Mucosa of gallbladder (tissue), 1 donor: ENCODE measurements at places on chromosomes 5 and 9. TPM values are rescaled to one million over a fixed set of nuclear protein-coding genes. Genes with fewer than 3 reads are reported as not detected.
A peak's percentile ranks its signal among the peaks of the same experiment; 100 is the strongest.

DNA sequence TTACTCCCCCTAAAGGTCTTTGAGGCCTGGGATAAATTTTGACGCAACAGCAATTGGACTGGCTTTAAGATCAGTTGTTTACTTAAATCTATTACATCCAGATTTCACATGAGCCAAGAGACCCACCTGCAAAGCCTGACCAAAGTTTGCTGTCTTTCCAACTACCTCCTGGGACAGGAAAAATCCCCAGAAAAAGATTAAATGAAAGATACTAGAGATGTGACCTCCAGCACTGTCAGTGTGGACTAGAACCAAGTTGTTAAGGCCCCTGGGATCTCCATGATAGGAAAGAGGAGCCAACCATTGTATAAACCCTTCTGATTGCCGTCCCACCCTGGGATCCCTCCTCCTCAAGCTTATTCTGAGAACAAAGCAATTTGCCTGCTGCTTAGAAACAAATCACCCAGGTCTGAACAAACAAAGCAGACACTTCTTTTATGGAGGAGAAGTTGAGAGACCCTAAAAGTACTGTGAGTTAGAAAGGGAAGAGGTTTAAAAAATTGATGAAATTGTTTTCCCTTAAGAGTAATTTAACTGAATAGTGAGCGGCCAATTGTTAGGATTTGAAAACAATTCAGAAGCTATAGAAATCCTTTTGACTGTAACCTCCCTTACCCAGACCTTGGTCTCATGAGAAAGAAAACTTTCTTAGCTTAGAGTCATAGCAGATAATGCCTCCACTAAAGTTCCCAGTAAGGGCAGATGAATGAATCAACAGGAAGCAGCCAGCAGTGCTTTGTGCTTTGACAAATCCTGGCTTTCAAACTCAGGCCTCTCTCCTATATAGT is 255.2 kb downstream of the TMEM167A start:
- DNase-seq, result no peak

DNA sequence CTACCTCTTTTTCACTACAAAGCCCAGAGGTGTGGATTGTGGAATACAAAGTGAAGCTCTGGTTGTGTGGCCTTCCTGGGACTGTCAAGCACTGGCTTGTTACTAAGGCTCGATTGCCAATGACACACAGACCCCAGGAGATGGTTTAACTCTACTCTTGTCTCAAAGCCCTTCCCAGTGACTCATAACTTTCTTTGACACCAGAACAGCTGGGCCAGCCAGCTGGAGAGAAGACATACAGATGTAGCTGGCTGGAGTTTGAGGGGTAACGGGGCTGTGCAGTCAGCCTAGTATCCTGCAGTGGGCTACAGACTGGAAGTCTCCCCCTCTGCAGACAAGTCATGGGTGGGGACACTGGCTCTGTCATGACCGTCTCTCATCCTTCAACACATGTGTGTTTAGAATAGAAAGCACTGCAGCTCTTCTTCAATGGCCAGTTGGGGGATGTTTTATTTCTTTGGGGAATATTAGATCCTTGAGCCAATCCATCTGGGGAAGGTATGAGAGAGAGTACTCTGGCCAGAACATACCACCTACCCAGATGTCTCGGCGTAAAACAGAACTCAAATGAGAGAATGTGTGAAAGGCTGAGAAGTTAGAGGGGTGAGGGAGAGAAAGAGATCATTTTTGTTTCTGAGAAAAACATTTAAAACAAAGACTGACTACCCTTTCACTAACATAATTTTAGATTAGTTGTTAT is 53.3 kb downstream of the SEMA6A start:
- no peak for DNase-seq

- DNase-seq, result peak; percentile 6
These were observed 21.4 kb downstream of the CEP72 start for GRCh38 chr5:633501-633955.

DNA sequence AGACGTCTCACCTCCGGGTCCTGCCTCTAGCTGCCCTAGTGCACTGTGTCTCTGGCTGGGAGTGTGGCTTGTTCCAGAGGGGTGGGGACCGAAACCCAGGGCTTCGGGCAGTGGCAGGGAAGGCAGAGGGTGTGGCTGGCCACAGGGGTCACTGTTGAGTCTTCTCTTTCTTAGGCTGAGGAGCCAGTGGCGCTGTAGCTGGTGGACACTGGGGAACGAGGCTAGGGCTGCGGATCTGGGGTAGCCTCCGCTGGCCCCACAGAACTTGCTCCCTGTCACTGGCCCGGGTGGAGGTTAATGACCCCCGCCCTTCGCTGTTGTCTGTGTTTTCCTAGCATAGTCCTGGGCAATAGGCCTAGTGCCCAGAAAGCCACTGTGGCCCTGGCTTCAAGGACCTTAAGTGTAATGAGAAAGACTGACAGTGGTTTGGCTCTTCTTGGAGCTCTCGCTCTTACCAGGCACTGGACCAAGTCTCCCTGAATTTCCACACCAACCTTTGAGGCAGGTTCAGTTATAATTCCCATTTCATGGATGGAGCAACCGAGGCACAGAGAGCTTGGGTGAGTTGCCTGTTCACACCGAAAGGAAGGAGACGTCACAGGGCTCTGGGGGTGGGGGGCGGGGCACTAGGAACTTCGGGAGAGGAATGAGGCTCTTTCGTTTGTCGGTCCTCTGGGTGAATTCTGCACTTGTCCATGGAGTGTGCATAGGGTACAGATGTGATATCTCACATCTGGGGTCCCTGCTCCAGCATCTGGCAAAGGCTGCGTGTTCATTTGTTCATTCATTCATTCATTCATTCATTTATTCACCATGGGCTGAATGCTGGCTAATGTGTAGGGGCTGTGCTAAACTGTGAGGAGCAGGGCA is 4.8 kb upstream of the IER5L start:
- DNase-seq, result peak; percentile 47

- DNase-seq, result no peak
These were observed 60.4 kb upstream of the CKMT2 start for GRCh38 chr5:81172710-81173109.

Gene CTNNA1
- 371 TPM for total RNA-seq

DNA sequence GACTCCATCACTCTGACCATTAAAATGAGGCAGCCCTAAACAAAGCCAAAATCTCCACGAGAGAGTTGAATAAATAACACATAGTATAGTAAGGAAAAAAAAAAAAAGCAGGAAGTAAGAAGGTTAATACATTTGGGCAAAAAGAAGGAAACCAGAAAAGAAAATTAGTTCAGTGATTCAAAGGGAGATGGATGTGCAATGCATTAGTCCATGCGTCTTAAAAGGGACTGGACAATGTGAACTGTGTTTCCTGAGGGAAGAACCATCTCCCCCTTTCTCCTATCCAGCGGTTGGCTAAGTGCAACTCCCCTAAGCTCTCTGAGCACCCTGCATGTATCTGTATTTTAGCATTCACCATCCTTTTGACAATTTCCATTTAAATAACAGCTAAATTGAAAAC is 1.4 kb downstream of the ANKRA2 start:
- DNase-seq, result no peak

GRCh38 chr5:133111299-133111698 is 59.5 kb downstream of the HSPA4 start:
- peak; percentile 87 for DNase-seq

Gene ACOT12
- 0.75 TPM for total RNA-seq

DNA sequence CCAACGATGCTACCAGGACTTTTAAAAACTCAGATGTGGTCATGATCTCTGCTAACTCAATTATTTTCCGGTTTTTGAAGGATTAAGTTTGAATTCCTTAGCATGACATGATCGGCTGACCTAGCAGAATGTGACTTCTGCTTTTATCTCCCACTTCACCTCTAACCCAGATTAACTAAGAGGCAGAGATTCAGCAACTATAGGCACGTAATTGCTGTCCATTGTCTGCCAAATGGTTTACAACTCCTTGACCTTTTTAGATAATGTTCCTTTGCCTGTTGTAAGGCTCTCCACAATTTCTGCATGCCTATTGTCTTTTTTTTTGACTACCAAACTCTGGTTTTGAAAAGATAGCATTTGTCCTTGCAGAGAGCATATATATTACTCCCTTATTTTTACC is 268.2 kb downstream of the BRINP1 start:
- DNase-seq, result no peak

GRCh38 chr9:19286634-19287188 is 56.2 kb downstream of the DENND4C start:
- peak; percentile 31 for DNase-seq

Gene CD72
- total RNA-seq, result 2.4 TPM

Gene PCDHGA7
- 4.5 TPM for total RNA-seq

DNA sequence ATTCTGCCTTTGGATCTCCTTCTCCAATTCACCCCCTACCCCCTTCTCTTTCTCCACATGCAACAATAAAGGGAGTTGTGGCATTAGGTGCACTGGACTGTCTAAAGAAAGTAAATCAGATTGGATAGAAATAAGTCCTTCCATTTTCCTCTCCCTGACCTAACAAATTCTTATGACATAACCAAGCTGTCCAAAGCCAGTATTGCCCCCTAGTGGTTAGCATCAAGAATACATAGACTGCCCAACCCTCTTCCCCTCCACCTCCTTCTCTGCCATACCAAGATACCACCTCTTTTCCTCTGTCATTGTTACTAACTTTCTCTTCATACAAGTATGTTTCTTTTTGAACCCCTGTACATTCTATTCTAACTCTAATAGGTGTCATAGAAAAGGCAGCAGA is 45.7 kb downstream of the PPARGC1B start:
- DNase-seq, result no peak

DNA sequence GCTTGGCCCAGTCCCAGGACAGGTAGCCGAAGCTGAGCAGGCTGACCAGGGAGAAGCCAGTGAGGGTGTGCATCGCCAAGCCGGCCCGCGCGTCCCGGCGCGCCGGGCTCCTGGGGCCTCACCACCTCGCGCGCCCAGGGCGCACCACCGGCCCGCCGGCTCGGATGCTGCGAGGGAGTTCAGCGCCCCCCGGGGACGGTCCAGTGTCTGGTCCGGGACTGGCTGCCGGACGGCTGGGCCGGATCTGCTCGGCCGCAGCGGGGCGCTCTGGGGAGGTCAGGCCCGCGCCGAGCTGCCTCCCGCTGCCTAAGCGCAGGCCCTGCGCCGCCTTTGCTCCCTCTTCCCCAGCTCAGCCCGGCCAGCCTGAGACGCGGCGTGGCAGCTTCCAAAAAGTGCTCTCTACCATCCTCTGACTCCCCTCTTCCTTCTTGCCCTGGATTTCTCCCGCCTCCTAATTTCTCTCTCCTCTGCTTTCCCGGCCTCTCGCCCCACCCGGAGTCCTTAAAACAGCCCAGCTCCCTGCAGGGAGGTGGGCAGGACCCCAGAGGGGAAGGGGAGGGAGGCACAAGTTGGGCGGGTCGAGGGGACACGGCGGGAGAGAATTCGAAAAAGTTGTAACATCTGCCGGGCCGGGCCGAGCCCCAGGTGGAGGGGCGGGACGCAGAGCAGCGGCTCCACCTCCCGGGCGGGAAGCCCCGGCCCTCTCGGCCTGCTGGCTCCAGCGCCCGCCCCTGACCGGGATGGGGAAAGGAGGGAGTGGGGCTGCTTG is at the start of gene ARSI:
Gene ARSI, minus strand, starts transcription at position 605 of the 769 bp plus-strand sequence. Its CDS starts 532 bp downstream, at position 73.
- DNase-seq, result peak; percentile 19

GRCh38 chr9:3508521-3509291 is 17.1 kb downstream of the RFX3 start:
- DNase-seq, result no peak

DNA sequence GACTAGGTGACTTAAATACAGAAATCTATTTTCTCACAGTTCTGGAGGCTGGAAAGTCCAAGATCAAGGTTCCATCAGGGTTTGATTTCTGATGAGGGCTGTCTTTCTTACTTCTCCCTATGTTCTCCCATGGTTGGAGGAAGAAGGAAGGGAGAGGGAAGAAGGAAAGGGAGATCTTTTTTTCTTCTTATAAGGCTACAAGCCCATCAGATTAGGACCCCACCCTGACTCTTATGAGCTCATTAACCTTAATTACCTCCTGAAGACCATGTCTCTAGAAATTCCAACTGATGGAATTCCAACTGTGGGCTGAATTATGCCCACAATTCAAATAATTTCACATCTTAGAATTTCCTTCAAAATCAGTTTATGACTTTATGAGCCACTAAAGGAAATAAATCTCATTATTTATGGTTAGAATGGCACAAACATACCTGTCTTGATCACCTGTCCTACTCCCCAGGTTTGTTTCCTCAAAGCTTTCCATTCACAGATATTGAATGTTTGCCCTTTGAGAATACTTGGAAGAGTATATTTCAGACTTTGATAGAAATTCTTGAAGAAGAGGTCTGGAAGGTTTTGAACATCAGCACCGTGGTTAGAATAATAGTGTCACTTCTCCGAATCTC is 7.6 kb downstream of the PPWD1 start:
- no peak for DNase-seq

DNA sequence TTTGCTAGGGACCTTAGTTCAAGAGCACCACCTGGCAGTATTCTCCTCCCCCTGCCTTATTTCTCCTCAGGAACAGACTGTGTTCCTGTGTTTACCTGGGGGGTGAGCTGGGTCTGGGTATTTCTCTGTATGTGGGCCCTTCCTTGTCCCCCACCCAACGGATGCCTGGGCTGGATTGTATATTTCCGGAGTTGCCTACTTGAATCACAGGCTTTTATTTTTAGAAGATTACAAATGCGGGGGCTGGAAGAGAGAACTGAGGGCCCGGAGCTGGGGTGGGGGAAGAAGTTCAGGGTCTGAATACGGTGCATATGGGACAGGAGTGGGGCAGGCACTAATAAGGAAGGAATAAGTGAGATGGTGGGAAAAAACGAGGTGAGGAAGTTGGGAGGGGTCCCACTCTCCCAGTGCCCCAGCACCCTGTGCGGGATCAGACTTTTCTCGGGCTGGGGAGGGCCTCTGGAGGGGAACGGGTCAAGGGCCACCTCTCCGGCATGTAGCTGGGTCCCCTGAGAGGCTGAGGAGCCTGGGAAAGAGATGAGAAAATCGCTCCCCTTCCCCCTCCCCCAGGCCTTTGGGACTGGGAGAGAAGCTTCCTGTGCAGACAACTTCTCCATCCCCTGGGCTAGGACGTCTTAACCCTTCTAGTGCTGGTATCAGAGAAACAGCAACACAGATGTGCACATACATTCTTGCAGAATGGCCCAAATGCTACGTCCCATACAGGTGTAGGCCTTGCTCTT is 42.1 kb downstream of the PCDH1 start:
- DNase-seq, result no peak
